Stimulated activated CD8-positive, alpha-beta memory T cell treated with anti-CD3 and anti-CD28 coated beads, Interleukin-7, amount 100 ng/mL, for 24 hours (primary cell): ENCODE measurements at places on chromosomes 2 and 18.

GRCh38 chr2:165161510-165161909 is 42.3 kb downstream of the SCN3A start:
- no peak for DNase-seq

- no peak for DNase-seq
Measured at GRCh38 chr2:128178650-128179460, 87.9 kb downstream of the UGGT1 start.

GRCh38 chr2:80019571-80020460 is 284.7 kb downstream of the LRRTM1 start:
- no peak for DNase-seq

DNA sequence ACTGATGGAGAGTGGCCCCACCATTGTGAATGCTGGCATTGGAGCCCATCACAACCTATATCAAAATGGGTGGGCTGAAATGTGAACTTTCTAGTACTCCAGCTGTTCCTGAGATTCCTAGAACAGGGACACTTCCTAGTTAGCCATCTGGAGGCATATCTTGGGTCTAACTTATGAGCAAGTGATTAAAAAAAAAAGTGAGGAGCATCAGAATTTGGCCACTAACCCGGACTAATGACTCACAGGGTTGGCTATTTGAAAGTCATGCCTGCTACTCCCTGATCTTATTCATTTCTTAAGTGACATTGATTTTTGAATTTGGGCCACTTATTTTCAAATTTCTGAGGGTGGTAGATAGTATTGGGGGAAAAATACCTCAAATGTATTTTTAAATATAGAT is 216.6 kb downstream of the HRH4 start:
- DNase-seq, result no peak

- DNase-seq, result no peak
Measured at GRCh38 chr18:77566604-77567003, 317.0 kb downstream of the GALR1 start.

GRCh38 chr2:164599954-164600589 is 21.2 kb downstream of the GRB14 start:
- DNase-seq, result no peak

- no peak for DNase-seq
Measured at GRCh38 chr2:48444404-48444803, 85.5 kb upstream of the STON1 start.

- DNase-seq, result no peak
Measured at GRCh38 chr2:63553049-63553448, 35.2 kb downstream of the WDPCP start.

- DNase-seq, result no peak
Measured at GRCh38 chr18:79334496-79335233, 61.1 kb upstream of the NFATC1 start.

GRCh38 chr2:19124135-19124534 is 234.3 kb downstream of the OSR1 start:
- no peak for DNase-seq

GRCh38 chr2:220556658-220557057 is 929.2 kb downstream of the SLC4A3 start:
- DNase-seq, result no peak

GRCh38 chr2:2582998-2583545 is 252.0 kb upstream of the MYT1L start:
- no peak for DNase-seq

GRCh38 chr2:51579412-51579811 is 547.5 kb upstream of the NRXN1 start:
- DNase-seq, result no peak

DNA sequence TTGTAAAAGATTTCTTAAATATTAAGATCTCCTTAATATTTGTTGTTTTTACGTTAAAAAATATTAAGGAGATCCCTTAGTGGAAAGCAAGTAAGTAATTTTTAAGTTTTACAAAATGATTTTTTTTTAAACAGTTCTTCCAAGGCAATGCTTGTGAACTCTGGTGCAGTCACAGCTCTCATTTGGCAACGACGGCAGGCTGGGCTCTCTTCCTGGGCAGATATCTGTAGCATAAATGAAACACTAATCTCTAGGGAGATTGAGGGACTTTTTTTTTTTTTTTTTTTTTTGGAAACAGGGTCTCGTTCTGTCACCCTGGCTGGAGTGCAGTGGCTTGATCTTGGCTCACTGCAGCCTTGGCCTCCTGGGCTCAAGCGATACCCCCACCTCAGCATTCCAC is 38.5 kb downstream of the GORASP2 start:
- no peak for DNase-seq

- DNase-seq, result no peak
Measured at GRCh38 chr2:62185475-62186155, 10.3 kb upstream of the B3GNT2 start.

GRCh38 chr18:62690236-62690815 is 25.0 kb upstream of the PHLPP1 start:
- no peak for DNase-seq

- DNase-seq, result no peak
Measured at GRCh38 chr2:178484245-178485041, 4.2 kb downstream of the PLEKHA3 start.

DNA sequence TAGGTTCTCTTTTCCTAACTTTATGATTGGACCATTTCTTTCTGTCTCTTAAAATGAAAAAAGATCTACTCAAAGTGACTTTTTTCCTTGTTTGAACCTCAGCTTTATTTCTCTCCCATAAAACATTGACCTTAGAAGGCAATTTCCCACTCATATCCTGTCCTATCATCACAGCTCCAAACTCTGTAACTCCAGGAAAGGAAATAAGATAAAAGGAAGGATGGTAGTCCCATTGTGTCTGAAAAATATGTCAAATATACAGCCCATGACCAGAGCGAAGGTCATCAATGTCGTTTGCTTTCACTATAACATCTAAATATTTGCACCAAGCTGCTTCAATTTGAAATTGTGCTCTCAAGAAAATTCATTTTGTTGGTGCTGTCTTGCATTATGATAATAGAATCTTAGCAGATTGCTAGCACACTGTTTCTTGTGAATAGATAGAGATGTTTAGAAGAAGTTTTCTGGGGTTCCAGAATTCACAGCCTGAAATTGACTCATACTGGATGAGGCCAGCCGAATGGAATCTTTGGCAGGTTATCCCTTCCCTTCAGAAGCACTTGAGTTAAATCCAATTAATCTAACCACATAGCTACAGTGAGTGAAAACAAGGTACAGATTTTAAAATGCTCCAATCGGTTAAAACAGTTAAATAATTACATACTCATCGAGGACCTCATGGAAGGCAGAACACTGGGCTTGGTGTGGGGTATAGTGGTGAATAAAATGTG is 95.1 kb downstream of the CRIM1 start:
- no peak for DNase-seq

DNA sequence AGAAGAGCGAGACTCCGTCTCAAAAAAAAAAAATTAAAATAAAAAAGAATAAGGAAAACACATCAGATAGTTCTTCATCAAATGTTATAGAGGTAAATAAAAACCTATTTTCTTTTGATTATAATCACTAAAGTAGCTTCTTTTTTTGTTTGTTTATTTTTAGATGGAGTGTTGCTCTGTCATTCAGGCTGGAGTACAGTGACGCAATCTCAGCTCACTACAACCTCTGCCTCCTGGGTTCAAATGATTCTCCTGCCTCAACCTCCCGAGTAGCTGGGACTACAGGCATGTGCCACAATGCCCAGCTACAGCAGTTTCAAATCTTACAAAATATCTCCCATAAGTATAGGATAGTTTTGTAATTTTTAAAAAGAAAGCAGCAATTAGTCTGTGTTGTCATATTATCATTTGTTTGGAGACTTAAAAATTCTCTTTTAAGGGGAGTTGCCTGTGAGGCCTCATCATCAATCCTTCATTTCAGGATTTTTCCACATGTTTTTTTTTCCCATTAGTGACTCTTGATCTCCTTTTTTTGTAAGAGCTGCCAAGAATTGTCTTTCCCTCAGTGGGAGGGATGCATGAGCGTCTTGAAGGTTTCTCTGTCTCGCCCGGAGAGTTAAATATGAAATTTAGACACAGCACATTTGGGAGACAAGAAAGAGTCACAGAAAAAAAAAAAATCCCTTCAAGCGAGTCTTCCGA is 275.9 kb downstream of the CDCA7 start:
- DNase-seq, result no peak

- DNase-seq, result no peak
Measured at GRCh38 chr2:30588994-30589393, 141.9 kb downstream of the LCLAT1 start.

DNA sequence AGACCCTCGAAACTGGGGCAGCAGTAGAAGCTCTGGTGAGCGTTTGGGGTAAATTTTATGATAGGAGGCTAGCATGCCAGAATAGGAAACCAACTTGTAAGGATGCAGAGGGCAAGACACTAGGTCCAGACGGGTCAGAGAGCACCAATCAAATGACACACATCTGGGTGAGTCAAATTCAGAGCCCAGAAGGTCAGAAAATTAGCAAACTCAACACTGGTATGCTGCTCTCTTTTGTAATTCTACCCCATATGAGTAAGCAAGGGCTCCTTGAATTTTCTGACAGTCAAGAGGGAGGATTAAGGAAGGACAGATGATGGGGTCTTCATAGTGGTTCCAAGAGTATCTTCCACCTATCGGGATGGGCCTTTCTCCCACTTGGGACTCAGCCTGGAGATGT is 209.8 kb downstream of the BCL2 start:
- no peak for DNase-seq

DNA sequence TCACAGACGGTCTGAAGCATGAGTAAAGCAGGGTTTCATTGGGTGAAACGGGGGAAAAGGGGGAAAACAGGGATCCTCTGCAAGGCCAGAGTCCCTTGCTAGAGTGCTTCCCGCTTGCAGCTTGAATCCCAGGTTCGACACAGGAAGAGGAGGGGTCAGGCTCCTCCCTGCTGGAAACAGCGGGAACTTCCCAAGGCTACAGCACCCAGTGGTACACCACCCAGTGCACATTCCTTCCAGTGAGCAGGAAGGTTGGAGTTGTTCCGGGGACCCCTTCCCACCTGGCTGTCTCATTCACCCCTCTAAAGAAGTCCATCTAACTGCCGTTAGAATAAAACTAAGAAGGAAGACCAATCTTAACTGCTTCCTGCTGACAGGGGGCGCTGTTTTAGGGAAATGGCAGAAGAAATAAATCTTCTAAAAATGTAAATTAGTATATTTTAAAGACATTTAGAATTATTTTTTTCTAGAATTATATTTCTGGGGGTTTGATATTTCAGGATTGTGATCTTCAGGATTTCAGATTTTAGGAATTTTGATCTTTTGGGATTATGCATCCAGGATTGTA is 230.9 kb downstream of the RBM43 start:
- no peak for DNase-seq

- DNase-seq, result no peak
Measured at GRCh38 chr2:220107380-220107791, 480.0 kb downstream of the SLC4A3 start.

- no peak for DNase-seq
Measured at GRCh38 chr18:8771930-8772329, 66.6 kb downstream of the MTCL1 start.

DNA sequence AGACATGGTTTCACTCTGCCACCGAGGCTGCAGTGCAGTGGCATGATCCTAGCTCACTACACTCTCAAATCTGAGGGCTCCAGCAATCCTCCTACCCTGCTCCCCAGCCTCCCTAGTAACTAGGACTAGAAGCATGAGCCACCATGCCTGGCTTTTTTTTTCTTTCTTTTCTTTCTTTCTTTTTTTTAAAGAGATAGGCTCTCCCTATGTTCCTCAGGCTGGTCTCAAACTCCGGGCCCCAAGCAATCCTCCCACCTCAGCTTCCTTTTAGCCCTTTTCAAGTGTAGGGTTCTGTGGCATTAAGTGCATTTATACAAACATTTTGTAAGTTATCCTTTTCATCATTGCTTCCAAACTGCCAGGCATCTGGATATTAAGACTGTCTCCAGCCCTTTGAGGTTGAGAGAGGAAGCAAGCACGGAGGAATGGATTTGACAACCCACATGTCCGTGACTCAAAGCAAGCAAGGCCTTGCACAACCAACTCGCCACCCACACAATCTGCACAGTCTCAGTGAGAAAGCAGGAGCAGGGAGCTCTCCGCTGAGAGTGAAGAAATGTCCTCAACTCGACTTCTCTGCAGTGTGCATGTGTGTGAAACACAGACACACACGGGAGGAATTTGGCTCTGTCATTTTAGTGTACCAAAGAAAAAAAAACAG is 65.6 kb downstream of the ATP8B1 start:
- no peak for DNase-seq

GRCh38 chr2:32192418-32192817 is 26.8 kb downstream of the SLC30A6 start:
- no peak for DNase-seq

GRCh38 chr2:176080540-176081375 is 3.0 kb downstream of the EVX2 start:
- DNase-seq, result no peak

- DNase-seq, result no peak
Measured at GRCh38 chr2:19711470-19712372, 190.1 kb downstream of the TTC32 start.

- no peak for DNase-seq
Measured at GRCh38 chr18:63182310-63182772, 137.2 kb downstream of the BCL2 start.

DNA sequence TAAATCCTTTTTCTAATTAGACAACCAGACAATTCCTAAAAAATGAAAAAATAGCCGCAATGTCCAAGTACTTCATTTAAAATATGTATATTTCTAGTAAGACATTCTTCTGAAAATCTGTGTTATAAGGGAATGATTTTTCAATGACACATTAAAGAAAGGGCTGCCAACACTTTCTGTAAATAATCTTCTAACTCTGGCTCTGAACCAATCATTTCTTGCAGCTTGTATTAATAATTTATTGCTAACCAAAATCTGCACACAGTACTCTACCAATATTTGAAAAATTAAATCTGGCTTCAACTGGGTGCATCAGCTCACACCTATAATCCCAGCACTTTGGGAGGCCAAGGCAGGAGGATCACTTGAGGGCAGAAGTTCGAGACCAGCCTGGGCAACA is 8.3 kb downstream of the NFU1 start:
- no peak for DNase-seq

GRCh38 chr2:157989227-157989626 is 112.4 kb upstream of the UPP2 start:
- no peak for DNase-seq

- no peak for DNase-seq
Measured at GRCh38 chr2:44429034-44429433, 67.3 kb downstream of the CAMKMT start.

- DNase-seq, result no peak
Measured at GRCh38 chr2:204180649-204181048, 244.1 kb downstream of the ICOS start.

GRCh38 chr18:27825689-27826088 is 351.2 kb downstream of the CDH2 start:
- DNase-seq, result no peak

- DNase-seq, result no peak
Measured at GRCh38 chr2:148922776-148923475, 47.9 kb downstream of the KIF5C start.

DNA sequence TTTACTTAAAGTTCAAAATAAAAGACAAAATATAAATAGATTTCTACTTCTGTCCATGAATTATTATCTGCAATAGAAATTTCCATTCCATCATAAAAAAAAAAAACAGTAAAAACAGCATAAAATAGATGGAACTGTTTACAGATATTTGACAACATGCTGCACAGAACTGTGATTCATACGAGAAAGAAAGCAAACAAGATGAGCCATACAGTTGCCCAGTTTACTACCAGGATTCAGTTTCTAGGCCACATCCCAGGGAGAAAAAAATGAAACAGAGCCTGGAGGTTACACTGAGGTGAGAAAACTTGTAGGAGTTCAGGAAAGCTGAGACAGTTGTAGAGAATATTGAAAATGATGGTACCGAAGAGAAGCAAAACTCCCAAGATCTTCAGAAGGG is 1426.9 kb upstream of the ACVR2A start:
- no peak for DNase-seq

- DNase-seq, result no peak
Measured at GRCh38 chr2:208245746-208246145, 9.1 kb downstream of the IDH1 start.

- no peak for DNase-seq
Measured at GRCh38 chr2:177239932-177240630, 24.4 kb downstream of the NFE2L2 start.
